Sigmoid colon (tissue), 7 donors: ENCODE measurements at places on chromosomes 16 and 17. TPM values are rescaled to one million over a fixed set of nuclear protein-coding genes. Genes with fewer than 3 reads are reported as not detected.
A peak's percentile ranks its signal among the peaks of the same experiment; 100 is the strongest.

GRCh38 chr17:12256380-12256995 lies 235.8 kb downstream of the MAP2K4 start:
- peak; percentile 74 for DNase-seq
- H3K4me3 ChIP-seq: no peak overlapping the region
- H3K27me3 ChIP-seq: no peaks in the 10 kb centered on the region
- no peaks in the 10 kb centered on the region for H3K36me3 ChIP-seq

GRCh38 chr16:2776500-2777139 lies 460 bp downstream of the ELOB start:
- H3K4me1 ChIP-seq: peaks cover 24% of the 10 kb centered on the region
- peak overlapping the region; percentile 91 for H3K4me3 ChIP-seq
- H3K27ac ChIP-seq: peak overlapping the region; percentile 96
- H3K27me3 ChIP-seq: no peaks in the 10 kb centered on the region
- peak; percentile 72 for DNase-seq

- H3K36me3 ChIP-seq: no peaks in the 10 kb centered on the region
- H3K4me3 ChIP-seq: no peak overlapping the region
- peak; percentile 83 for DNase-seq
- H3K4me1 ChIP-seq: no peaks in the 10 kb centered on the region
Measured at GRCh38 chr16:77971306-77972061, 50.9 kb upstream of the CLEC3A start.

GRCh38 chr16:3133844-3134243 lies 985 bp upstream of the ZNF213 start:
- peak overlapping the region; percentile 92 for H3K4me3 ChIP-seq
- peaks cover 2% of the 10 kb centered on the region for H3K36me3 ChIP-seq
- no peaks in the 10 kb centered on the region for H3K4me1 ChIP-seq
- DNase-seq: no peak
- H3K27ac ChIP-seq: peak overlapping the region; percentile 97

GRCh38 chr16:75506574-75506973 lies 11.3 kb upstream of the CHST6 start:
- DNase-seq: peak; percentile 75
- no peaks in the 10 kb centered on the region for H3K27me3 ChIP-seq
- H3K4me1 ChIP-seq: peaks cover 5% of the 10 kb centered on the region
- no peak overlapping the region for H3K4me3 ChIP-seq
- H3K36me3 ChIP-seq: no peaks in the 10 kb centered on the region

GRCh38 chr17:35568561-35568960 lies 7.9 kb upstream of the SLFN14 start:
- no peaks in the 10 kb centered on the region for H3K36me3 ChIP-seq
- H3K4me1 ChIP-seq: no peaks in the 10 kb centered on the region
- peak overlapping the region; percentile 60 for H3K4me3 ChIP-seq
- H3K27ac ChIP-seq: peak overlapping the region; percentile 85
- H3K27me3 ChIP-seq: no peaks in the 10 kb centered on the region

DNA sequence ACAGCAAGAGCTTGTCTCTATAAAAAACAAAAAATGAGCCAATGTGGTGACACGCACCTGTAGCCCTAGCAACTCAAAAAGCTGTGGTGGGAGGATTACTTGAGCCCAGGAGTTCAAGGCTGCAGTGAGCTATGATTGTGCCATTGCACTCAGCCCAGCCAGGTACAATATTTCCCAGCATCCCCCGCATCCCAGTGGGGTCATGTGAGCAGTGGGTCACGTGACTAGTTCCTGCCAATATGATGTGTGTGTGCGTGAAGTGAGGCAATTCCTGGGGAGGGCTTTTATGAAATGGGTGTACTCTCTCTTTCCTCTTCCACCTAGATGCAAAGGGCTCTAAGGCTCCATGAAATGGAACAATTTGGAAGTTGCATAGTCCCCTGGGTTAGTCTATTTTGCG lies 81.3 kb downstream of the GSG1L start:
- no peak overlapping the region for H3K4me3 ChIP-seq
- DNase-seq: no peak
- H3K4me1 ChIP-seq: no peaks in the 10 kb centered on the region
- H3K36me3 ChIP-seq: no peaks in the 10 kb centered on the region
- H3K27me3 ChIP-seq: no peaks in the 10 kb centered on the region

- DNase-seq: no peak
- no peaks in the 10 kb centered on the region for H3K4me1 ChIP-seq
- H3K27me3 ChIP-seq: no peaks in the 10 kb centered on the region
- no peak overlapping the region for H3K27ac ChIP-seq
- no peaks in the 10 kb centered on the region for H3K36me3 ChIP-seq
Measured at GRCh38 chr17:8708025-8708461, 36.6 kb downstream of the CCDC42 start.

DNA sequence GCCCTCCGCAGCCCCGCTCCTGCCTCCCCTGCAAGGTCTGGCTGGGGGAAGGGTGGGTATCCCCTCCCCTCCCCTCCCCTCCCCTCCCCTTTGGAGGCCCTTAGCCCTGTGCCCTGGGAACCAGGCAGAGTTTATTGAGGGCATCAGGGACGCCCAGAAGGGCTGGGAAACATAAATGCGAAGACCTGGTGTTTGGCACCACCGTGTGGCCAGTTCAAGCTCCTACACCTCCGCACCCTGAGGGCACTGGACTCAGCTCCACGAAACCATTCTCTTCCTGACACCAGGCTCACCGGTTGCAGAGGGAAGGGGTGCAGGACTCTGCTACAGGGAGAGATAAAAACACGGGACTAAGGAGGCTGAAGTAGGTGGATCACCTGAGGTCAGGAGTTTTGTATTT lies 1.0 kb upstream of the AIPL1 start:
- H3K36me3 ChIP-seq: no peaks in the 10 kb centered on the region
- H3K27ac ChIP-seq: no peak overlapping the region
- H3K27me3 ChIP-seq: no peaks in the 10 kb centered on the region
- no peak overlapping the region for H3K4me3 ChIP-seq

DNA sequence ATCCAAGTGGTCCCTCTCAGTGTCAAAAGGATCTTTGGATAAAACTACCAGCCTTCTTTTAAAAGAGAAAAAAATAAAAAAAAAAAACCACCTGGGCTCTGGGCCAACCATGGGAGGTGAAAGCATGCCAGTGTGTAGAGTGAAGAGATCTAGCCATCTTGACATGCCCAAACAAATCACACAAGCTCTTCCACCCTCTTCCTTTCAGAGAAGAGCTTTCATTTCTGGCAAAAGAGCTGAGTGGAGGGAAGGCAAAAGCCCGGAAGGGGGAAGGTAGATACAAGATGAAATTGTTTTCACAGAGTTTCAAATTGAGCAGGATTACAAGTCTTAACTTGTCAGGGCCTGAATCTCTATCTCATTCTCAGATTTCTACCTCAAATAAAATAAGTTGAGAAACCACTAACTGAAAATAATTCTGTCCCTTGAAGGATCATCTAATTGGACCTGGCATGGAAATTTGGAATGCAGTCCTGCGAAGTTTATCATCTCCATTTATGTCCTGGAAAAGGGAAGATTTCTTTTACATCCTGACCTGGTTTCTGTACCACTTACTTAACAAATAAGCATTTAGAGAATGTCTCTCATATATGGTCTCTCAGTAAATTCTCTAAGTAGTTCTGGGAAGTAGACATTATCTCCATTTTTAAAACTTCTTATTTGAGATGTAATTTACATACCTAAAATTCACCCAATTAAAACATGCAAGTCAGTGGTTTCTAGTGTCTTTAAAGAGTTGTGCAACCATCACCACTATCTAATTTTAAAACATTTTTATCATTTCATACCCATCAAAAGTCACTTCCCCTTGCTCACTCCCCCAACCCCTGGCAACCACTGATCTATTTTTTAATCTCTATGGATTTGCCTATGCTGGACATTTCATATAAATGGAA lies 93.7 kb downstream of the TANGO6 start:
- H3K36me3 ChIP-seq: no peaks in the 10 kb centered on the region
- no peak overlapping the region for H3K27ac ChIP-seq
- H3K27me3 ChIP-seq: no peaks in the 10 kb centered on the region
- peaks cover 5% of the 10 kb centered on the region for H3K4me1 ChIP-seq
- H3K4me3 ChIP-seq: no peak overlapping the region
- no peak for DNase-seq

- H3K27me3 ChIP-seq: no peaks in the 10 kb centered on the region
- peak; percentile 94 for DNase-seq
- H3K27ac ChIP-seq: peak overlapping the region; percentile 100
- H3K4me3 ChIP-seq: peak overlapping the region; percentile 97
- peaks cover 56% of the 10 kb centered on the region for H3K4me1 ChIP-seq
Measured at GRCh38 chr17:8153525-8153956, 1.3 kb upstream of the PER1 start.

DNA sequence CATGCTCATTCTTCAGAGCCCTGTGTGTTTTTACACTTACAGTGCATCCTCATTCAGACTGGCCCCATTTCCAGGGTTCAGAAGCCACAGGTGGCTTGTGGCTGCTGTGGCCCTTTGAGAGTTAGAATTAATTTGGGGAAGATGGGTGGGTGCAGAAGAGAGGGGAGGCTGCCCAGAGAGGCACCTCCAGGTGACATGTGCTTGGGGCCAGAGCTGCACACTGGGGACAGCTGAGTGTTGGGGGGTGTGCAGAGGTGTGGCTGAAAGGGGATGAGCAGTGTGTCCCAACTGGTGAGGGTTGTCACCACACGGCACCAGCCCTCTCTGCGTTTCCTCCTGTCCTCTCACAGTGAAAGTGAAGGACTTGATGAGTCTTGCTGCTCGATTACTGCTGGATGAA lies 6.9 kb upstream of the EIF1 start:
- no peaks in the 10 kb centered on the region for H3K4me1 ChIP-seq
- no peak for DNase-seq
- no peak overlapping the region for H3K27ac ChIP-seq
- H3K4me3 ChIP-seq: no peak overlapping the region
- no peaks in the 10 kb centered on the region for H3K36me3 ChIP-seq

GRCh38 chr17:79156463-79157095 lies 82.0 kb downstream of the ENGASE start:
- H3K27me3 ChIP-seq: no peaks in the 10 kb centered on the region
- no peaks in the 10 kb centered on the region for H3K36me3 ChIP-seq
- no peak overlapping the region for H3K27ac ChIP-seq
- no peak overlapping the region for H3K4me3 ChIP-seq
- DNase-seq: no peak

DNA sequence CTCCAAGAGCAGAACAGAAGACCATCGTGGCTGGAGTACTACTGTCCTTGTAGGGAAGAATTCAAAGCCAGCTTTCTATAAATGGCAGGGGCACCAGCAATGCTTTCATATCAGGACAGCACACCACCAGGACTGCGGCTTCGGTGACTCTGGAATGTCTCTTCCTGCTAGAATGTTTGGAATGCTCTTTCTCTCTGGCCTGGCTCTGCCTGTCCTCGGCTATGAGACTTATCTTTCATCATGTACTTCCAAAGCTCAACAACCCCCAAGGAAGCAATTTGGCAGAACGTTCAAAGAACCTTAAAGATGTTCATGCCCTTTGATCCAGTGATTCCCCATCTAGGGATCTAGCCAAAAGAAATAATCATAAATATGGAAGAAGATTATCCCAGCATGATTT lies 52.7 kb upstream of the NOG start:
- H3K27ac ChIP-seq: no peak overlapping the region
- DNase-seq: no peak
- no peak overlapping the region for H3K4me3 ChIP-seq
- no peaks in the 10 kb centered on the region for H3K4me1 ChIP-seq
- H3K36me3 ChIP-seq: no peaks in the 10 kb centered on the region
- H3K27me3 ChIP-seq: no peaks in the 10 kb centered on the region

GRCh38 chr17:50891577-50891989 lies 25.4 kb upstream of the TOB1 start:
- no peak overlapping the region for H3K27ac ChIP-seq
- DNase-seq: no peak
- no peaks in the 10 kb centered on the region for H3K36me3 ChIP-seq
- peaks cover 14% of the 10 kb centered on the region for H3K4me1 ChIP-seq
- no peaks in the 10 kb centered on the region for H3K27me3 ChIP-seq
- no peak overlapping the region for H3K4me3 ChIP-seq

Gene C17orf113
- total RNA-seq: 0.71 TPM

Gene LUC7L3
- 65.6 TPM for total RNA-seq

Gene KIFC3
- total RNA-seq: 12.1 TPM

Gene MYH1
- total RNA-seq: not detected

Gene SPATA22
- not detected for total RNA-seq

Gene MAP2K6
- total RNA-seq: 1.8 TPM
